HFFc6 (cell line): ENCODE measurements at places on chromosomes 3 and 15. TPM values are rescaled to one million over a fixed set of nuclear protein-coding genes. Genes with fewer than 3 reads are reported as not detected.

The SLC28A1 gene
- not detected in 3 replicates for total RNA-seq

The ANKUB1 gene
- total RNA-seq = not detected in 3 replicates

The KCNH8 gene
- total RNA-seq = not detected in 3 replicates

The FSIP1 gene
- 1.2 and 1.5 TPM in 2 replicates for total RNA-seq

DNA sequence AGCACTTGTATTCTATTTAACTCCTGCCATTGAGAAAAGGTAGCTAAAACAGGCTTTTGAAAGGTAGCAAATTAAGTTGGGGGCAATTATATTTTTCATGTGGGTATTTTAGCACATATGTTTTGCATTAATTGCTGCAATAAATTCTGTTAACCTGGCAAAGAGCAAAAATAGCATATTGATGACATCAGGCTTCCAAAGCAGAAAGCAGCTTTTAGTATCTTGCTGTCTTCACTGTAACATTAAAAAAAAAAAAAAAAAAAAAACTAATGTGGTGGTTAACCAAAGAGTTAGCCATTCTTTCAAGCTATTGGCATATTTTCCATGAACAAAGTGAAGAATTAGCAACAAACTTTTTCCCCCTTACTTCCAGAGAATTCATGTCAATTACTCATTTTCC, 9.1 kb downstream of the EPHA3 start:
- no peak overlapping the region for H3K4me3 ChIP-seq
- no peaks in the 10 kb centered on the region for H3K4me1 ChIP-seq
- DNase-seq = no peak
- H3K36me3 ChIP-seq = no peaks in the 10 kb centered on the region

DNA sequence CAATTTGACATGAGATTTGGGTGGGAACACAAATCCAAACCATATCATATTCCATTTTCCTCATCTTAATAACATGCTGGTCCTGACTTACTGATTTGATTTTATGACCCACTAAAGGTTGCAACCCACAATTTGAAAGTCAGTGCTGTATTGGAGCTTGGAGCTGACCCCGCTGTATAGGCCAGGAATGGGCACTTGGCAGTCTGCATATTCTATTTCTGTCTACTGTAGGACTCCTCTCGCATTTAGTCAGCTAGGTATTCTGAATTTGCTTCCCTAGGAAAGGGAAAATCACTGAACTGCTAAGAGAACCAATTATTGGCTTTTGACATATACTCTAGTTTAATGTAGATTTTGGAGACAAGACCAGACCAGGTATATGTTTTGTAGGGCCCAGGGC, 157.0 kb downstream of the MFSD1 start:
- no peak overlapping the region for H3K27ac ChIP-seq
- no peaks in the 10 kb centered on the region for H3K4me1 ChIP-seq
- H3K27me3 ChIP-seq = no peaks in the 10 kb centered on the region; the same call in 1 of the 2 replicates

GRCh38 chr15:60184579-60184978, 180.5 kb downstream of the FOXB1 start:
- no peak overlapping the region for H3K27ac ChIP-seq
- H3K27me3 ChIP-seq = peaks cover 3% of the 10 kb centered on the region
- no peaks in the 10 kb centered on the region for H3K36me3 ChIP-seq
- peaks cover 5% of the 10 kb centered on the region; the same call in 1 of the 2 replicates for H3K4me1 ChIP-seq

DNA sequence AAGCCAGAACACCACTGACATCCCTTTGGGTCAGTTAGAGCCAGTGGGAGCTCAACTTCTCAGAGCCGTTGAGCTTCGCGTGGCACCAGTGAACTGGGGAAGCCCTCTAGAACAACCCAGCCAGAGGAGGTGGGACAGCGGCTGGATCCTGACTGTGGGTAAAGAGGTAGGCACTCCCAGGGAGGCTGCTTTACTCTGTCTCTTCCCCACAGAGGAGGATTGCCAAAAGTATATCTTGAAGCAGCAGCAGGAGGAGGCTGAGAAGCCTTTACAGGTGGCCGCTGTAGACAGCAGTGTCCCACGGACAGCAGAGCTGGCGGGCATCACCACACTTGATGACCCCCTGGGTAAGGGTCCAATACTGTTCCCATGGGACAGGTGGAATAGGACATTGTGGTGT, 1.2 kb downstream of the MYD88 start:
- DNase-seq = no peak
- peaks cover 39% of the 10 kb centered on the region for H3K4me1 ChIP-seq
- H3K27me3 ChIP-seq = peaks cover 5% of the 10 kb centered on the region

DNA sequence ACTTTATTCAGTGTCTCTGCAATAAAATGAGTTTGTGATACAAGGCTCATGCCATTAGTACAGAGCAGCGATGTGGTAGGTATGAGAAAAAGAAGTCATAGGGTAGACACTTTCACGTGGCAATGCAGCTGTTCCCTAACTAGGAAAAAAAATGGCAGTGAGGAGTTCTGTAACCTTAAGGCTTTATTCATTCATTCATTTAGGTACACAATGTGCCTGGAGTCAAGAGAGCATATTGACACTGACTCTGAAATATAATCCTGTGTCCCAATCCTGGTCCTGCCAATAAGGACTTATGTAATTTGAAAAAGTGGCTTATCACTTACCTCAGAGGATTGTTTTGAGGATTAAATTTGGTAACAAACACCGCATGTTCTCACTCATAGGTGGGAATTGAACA, 173.0 kb upstream of the AZI2 start:
- no peaks in the 10 kb centered on the region for H3K27me3 ChIP-seq
- H3K27ac ChIP-seq = no peak overlapping the region
- no peaks in the 10 kb centered on the region for H3K36me3 ChIP-seq
- H3K4me3 ChIP-seq = no peak overlapping the region
